ENCODE measurements at places on chromosomes 7 and 10.

GRCh38 chr10:106761906-106762305 lies 402.6 kb downstream of the SORCS1 start:
- no peak for DNase-seq

DNA sequence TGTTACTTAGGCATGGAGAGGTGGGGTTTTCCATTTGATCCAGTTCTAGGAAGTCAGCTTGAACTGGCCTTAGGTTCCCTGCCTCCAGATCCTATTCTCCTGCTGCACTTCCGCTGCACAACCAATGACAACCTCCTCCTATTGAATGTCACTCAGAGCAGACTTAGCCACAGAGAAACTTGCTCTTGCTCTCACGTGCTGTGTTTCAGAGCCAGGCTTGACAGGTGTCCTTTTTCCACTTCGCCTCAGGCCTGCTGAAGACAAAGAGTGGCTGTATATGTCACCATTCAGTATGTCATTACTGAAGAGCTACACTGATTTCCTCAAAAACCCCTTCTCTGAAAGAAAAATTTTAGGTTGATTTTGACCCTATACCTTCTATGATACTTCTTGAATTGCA lies 115.4 kb upstream of the ETV1 start:
- no peak for DNase-seq

DNA sequence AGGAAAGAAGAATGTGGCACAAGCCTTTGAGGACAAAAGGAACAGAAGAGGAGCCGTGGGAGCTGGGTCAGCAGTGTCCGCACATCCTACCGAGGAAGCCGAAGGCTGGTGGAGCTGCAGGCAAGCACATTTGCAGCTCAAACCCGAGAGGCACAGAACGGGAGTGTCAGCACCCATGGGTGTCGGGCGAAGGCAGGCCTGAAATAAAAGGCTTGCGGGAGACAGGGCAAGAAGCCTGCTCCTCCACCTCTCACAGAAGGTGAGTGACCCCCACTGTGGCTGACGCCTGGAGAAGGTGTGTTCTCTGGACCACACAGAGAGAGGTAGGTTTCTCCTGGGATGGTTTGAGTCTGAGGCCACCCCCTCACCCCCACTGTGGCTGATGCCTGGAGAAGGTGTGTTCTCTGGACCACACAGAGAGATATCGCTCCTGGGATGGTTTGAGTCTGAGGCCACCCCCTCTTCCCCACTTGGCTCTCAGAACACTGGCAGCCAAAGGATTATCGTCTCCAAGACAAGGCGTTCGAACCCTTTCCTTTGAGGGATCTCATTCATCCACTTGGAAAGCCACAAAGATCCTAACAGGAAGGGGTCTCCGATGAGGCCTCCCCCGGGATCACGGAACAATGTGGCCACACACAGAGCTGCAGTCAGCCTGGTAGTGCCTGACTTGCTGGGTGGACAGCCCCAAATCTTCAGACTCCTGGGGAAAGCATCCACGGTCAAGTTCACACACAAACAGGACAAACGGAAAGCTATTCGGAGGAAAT lies 21.6 kb upstream of the GTPBP4 start:
- no peak for DNase-seq

GRCh38 chr7:116024826-116025809 lies 5.4 kb downstream of the TFEC start:
- no peak for DNase-seq

GRCh38 chr7:88368686-88369085 lies 62.0 kb upstream of the STEAP4 start:
- no peak for DNase-seq

DNA sequence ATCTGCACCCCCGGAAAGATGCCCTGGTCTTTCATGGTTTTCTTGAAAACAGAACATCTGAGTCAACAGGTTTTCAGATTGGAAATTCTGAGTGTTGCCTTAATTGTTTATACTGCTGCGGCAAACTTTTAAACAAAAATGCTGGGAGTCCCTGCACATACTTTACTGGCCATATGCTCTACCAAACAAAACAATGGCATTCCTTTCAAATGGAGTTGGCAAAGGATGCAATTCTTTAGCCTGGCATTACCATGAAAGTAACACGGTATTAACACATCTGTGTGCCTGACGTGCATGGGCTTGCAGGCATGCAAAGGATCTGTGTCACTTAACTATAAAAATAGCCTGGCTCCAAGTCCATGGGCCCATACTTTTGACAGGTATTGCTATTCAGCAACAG lies 4.2 kb downstream of the INHBA start:
- DNase-seq, result no peak

GRCh38 chr7:137572056-137572784 lies 228.7 kb upstream of the PTN start:
- DNase-seq, result no peak

DNA sequence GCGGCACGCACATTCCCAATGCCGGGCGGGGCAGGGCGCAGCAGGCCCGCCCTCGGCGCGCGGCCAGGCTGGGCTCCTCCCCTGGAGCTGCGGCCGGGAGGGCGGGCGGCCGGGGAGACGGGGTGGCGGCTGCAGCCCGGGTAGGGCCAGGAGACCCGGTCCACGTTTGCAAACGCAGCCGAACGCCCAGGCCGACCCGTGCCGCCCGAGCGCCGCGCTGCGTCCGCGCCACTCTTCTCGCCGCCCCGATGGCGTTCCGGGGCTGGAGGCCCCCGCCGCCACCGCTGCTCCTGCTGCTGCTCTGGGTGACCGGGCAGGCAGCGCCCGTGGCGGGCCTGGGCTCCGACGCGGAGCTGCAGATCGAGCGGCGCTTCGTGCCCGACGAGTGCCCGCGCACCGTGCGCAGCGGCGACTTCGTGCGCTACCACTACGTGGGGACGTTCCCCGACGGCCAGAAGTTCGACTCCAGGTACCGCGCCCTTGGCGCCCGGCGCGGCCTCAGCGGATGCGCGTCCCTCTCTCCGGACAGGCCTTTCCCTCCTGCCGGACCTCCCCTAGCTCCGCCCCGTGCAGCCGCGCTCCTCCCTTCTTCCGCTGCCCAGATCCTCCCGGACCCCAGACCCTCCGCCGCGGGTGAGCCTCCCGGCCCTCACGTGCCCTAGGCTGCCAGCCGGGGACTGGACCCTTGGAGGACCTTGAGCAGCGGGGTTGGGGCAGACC lies at the start of gene FKBP9:
TSS of gene FKBP9 (plus strand) at position 115 of the 720 bp plus-strand sequence. CDS start at position 249, 134 bp downstream.
- no peak for DNase-seq
